ENCODE measurements at places on chromosomes 3 and 15.

GRCh38 chr3:46656778-46657556 is 36.5 kb downstream of the ALS2CL start:
- DNase-seq: no peak

GRCh38 chr3:64945171-64945729 is 257.4 kb upstream of the ADAMTS9 start:
- DNase-seq: peak; percentile 25

DNA sequence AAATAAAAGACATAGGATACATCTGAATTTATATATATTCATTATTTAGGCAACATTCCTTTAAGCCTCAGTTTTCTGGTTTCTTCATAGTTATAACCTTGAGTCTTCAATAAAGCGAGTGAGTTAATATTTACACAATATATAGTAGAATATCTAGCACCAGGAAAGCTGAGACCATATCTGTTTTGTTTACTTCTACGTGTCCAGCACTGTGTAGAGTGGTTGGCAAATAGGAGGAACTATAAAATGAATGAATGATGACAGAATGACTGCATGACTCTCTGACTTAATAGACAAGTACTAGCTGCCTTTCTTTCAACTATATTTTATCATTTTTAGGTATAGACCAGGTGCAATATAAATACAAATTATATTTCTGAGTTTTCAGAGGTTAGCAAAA is 197.8 kb upstream of the RBMS3 start:
- no peak for DNase-seq

DNA sequence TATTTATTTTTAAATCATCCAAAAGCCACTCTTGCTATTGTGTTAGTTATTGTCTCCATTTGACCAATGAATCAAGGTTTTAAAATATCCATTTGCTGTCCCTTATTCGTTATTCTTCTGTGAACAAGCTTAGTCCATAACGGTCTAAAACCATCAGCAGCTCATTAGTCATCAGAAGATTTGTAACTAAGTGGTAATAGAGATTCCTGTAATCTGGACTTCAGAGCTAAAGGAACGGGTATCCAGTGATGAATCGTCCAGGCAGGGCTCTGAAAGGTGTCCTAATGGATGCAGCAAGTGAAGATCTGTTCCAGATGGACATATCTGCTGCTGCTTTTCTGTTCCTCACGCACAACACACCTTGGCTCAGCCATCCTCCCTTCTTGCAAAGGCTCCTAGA is 362.7 kb upstream of the CFAP20DC start:
- no peak for DNase-seq

- no peak for DNase-seq
Observed at GRCh38 chr3:25556447-25556846, 108.3 kb downstream of the TOP2B start.

GRCh38 chr3:9893739-9894138 is 3.3 kb downstream of the JAGN1 start:
- DNase-seq: no peak

GRCh38 chr3:88059380-88060170 is 520 bp downstream of the ZNF654 start:
- peak; percentile 3 for DNase-seq

DNA sequence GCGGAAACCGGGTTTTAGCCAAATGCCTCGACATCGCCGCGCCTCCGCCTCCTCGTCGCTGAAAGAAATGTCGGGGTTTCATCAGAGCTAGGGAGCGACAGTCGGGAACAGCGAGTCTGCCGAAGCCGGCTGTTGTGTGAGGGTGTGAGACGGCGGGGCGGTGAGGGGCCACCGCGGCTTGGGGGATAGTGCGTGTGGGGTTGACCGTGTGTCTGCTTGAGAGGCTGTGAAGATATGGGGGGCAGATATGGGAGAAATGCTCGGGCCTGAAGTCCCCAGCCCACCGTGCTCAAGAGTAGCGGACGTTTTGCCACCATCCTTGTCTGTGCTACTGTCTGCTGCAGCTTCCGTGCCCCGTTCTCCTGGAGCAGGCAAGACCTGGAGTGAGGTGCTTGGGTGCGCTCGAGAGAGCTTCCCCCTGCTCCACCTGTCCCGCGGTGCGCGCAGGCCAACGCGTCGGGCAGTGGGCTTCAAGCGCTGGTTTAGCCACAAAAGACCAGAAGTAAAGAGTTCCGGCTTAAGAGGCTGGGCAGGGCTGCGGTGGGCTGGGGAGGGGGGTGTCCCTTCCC is 716 bp upstream of the ISLR2 start:
- DNase-seq: peak; percentile 26

- DNase-seq: no peak
Observed at GRCh38 chr3:184672977-184673870, 38.6 kb downstream of the MAGEF1 start.

DNA sequence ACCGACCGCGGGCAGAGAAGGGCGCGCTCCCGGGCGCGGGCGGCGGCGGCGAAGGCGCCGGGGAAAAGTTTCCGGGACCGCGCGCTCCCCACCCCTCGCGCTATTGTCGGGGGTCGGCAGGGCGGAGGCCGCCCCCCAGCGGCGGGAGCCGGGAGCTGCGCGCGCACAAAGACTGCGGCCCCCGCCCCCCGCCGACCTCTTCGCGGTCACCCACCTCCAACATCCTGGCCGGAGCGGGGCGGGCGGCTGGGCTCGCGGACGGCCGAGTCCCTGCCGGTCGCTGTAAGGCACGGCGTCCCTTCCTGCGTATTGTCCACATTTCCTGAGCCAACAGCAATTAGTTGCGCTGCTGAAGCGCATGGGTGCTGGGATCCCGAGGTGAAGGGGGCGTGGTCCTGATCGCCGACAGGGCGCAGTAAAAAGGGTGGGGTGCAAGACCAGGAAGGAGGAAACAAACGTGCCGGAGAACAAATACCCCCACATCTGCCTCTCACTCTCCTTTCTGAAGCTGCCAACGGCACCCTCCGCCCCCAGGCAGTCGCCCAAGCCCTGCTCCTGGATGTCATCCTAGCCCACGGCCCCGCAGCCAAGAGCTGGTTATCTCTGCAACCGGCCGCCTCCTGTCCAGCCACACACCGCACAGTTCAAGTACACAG is at the start of gene TMEM44:
Gene TMEM44, minus strand, starts transcription at position 71 of the 656 bp plus-strand sequence. CDS start 204 bp downstream, outside the sequence.
- DNase-seq: peak; percentile 92

GRCh38 chr3:197907196-197907595 is 42.8 kb upstream of the RPL35A start:
- no peak for DNase-seq

DNA sequence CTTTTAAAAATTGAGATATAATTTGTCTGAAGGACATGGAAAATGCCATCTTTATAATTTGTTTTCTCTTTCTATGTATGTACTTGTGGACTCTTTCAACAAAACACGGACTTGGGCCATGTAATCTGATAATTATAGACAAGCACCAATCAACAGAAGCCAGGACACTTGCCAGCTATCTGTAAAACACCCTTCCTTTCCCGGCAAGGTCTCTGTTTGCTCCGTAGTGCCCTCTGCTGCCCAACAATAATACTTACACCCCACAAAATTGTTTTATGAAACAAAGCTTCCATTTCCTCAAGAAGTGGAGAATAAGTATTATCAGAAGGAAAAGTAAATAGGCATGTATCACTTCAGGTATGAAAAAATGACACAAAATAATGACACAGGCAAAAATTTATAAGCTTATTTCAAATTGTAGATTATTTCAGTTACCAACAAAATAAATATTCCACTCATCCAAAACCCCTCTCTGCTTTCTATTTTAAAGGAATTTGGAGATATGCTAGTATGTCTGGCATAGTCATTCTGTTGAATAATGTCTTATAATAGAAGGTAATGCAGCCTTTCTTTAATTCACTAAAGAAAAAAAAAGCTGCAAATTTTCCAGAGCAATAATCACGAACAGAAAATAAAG is 32.8 kb downstream of the MYH15 start:
- peak; percentile 71 for DNase-seq

- peak; percentile 13 for DNase-seq
Observed at GRCh38 chr15:80693682-80694610, 1.2 kb upstream of the ABHD17C start.

DNA sequence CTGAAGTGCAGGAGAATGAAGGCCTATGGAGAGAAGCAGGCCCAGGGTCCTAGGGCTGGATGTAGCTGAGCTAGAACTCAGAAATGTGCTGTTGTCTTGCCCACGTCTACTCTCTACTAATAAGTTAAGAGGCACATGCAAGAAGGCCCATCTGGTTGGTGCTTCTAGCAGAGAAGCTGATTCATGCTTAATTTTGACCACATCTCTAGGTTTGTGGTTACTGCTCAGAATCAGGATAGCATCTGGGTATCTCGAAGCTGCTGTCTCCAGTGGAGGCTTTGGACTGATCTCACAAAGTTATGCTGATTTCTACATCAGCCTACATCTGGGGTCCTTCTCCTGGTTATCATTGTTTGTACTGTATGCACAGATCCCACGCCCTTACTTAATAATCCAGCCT is 87.3 kb downstream of the CACNA1D start:
- no peak for DNase-seq

DNA sequence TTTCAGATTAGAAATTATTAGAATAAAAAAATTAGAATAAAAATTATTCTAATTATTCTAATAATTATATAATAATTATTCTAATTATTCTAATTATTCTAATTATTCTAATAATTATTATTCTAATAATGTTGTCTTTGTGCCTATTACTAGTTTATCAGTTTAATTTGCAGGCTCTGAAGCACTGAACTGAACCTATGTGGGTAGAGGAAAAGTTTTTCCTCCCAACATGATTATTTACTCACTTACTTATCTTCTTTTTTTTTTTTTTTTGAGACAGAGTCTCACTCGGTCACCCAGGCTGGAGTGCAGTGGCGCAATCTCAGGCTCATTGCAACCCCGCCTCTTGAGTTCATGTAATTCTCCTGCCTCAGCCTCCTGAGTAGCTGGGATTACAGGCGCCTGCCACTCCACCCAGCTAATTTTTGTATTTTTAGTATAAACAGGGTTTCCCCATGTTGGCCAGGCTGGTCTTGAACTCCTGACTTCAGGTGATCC is 39.7 kb upstream of the C15orf39 start:
- peak; percentile 49 for DNase-seq

GRCh38 chr3:98552232-98553020 is 20.6 kb downstream of the GPR15 start:
- DNase-seq: no peak

DNA sequence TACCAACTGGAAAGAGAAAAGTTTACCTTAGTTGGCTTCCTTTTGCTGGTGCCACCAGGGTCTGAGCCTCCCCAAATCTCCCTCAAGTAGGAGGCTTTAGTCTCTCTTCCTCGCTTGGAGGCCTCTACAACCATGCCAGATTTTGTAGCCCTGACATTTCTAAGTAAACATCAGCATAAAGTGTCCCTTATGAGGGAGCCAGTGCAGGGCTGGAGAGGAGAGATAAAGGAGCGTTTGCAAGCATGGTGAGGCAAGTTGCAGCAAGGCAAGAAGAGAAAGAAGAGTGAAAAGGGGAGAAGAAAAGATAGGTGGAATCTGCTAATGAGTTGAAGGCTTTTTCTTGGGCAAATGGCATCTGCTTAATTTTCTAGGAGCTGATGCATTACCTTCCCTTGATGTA is 82.7 kb upstream of the FNDC3B start:
- no peak for DNase-seq

GRCh38 chr3:22441711-22442110 is 690.7 kb upstream of the ZNF385D start:
- no peak for DNase-seq

- no peak for DNase-seq
Observed at GRCh38 chr15:72844067-72844466, 60.5 kb upstream of the ADPGK start.

GRCh38 chr3:14852058-14852594 is 33.4 kb downstream of the FGD5 start:
- no peak for DNase-seq

GRCh38 chr15:90040618-90041017 is 39.5 kb downstream of the ZNF710 start:
- DNase-seq: no peak

DNA sequence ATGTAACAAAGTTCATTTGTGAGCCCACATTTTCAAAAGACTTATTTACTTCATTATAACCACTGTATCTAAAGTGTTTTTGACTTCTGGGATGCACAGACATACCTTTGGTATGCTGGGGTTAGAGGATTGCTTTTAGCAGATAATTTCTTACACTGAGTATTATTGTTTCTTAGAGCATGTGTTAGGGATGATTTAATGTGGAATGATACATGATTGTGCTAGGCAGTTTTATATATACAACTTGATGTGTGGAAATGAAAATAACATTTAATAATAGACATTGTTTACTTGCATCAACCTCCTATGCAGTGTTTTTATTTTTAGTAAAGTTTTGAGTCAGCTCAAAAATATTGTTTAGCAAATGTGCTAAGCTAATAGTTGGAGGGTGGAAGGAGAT is 3.4 kb downstream of the KIF23 start:
- no peak for DNase-seq

DNA sequence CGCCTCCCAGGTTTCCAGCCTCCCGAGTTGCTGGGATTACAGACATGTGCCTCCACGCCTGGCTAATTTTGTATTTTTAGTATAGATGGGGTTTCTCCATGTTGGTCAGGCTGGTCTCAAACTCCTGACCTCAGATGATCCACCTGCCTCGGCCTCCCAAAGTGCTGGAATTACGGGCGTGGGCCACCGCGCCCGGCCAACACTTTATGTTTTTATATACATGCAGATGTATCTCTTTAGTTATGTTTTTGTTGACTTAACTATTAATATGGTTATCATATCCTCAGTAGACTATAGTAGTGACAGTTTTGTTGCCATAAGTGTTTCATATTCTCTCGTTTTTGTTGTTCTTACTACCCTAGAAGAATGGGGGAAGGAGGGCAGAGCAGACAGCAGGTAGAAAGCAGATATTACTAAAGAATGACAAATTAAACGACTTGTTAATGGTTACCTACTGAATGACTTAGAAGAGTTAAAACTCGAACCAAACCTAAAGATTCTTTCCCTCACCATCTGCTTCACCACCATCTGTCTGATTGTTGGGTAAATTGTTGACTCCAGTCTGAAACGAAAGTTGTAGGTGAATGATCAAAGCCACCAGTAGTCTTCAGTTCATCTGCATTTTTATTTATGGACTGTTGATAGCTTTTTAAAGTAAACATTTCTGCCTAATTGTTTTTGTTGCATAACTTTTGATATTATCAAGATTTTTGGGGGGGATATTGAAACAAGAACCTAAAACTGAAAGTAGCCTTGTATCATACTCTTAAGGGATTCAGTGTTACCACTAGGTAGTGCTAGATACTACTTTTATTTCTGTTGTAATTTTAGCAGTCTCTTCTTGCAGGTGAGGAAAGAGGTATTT is 89.3 kb downstream of the RASA2 start:
- no peak for DNase-seq

- DNase-seq: no peak
Observed at GRCh38 chr3:170359178-170359704, 1.7 kb downstream of the SKIL start.

- DNase-seq: no peak
Observed at GRCh38 chr15:84967380-84967779, 14.3 kb upstream of the PDE8A start.
